ENCODE measurements at places on chromosomes 12 and 14. TPM values are rescaled to one million over a fixed set of nuclear protein-coding genes. Genes with fewer than 3 reads are reported as not detected.
A peak's percentile ranks its signal among the peaks of the same experiment; 100 is the strongest.

GRCh38 chr14:61438860-61439765 is 117.7 kb downstream of the PRKCH start:
- peak; percentile 52 for DNase-seq

The TNFAIP2 gene
- 17.6 TPM for total RNA-seq

GRCh38 chr12:96526110-96526509 is 36.7 kb downstream of the CFAP54 start:
- no peak for DNase-seq

The DMAC2L gene
- total RNA-seq, result 8.9 TPM

GRCh38 chr12:91861554-91861953 is 284.1 kb downstream of the BTG1 start:
- DNase-seq, result no peak

DNA sequence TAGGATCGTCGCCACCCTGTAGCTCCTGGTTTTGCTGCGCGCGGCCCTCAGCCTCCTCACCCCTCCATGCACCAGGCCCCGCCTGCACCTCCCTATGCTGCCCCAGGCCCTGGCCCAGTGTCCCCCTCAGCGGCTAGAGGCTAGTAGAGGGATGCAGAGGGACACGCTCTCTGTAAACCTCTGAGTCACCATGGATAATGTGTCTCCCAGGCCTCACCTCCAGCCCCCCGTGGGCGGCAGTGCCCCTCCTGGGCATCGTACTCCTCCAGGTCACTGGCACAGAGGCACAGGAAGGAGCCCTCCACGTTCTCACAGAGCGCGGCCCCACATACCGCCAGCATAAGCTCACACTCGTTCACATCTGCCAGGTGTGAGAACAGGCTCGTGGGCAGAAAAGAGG is 12.3 kb downstream of the ISCA2 start:
- DNase-seq, result no peak

The ATL1 gene
- total RNA-seq, result 0.70 TPM

DNA sequence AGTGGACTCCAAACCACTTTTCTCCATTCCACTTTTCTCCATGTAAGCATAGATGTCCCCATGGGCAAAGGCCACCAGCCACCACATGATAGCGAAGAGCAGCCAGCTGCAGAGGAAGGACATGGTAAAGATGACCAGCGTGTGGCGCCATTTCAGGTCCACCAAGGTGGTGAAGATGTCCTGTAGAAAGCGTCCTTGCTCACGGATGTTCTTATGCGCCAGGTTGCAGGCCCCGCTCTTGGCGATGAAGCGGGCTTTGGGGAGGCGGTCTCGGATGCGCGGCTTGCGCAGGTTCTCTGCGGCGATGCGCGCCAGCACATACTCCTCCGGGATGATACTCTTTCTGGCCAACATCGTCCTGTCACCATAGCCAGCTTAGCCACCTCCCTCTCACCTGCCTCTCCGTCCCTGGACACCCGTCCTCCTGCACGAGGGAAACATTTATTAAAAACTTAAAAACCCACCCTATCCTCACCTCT is 1.2 kb downstream of the KCNJ8 start:
- DNase-seq, result no peak

The LRTM2 gene
- not detected for total RNA-seq

- no peak for DNase-seq
Observed at GRCh38 chr12:46571608-46572007, 199.0 kb upstream of the SLC38A2 start.

The CLEC1A gene
- total RNA-seq, result not detected

The EXOC5 gene
- total RNA-seq, result 42.2 TPM

DNA sequence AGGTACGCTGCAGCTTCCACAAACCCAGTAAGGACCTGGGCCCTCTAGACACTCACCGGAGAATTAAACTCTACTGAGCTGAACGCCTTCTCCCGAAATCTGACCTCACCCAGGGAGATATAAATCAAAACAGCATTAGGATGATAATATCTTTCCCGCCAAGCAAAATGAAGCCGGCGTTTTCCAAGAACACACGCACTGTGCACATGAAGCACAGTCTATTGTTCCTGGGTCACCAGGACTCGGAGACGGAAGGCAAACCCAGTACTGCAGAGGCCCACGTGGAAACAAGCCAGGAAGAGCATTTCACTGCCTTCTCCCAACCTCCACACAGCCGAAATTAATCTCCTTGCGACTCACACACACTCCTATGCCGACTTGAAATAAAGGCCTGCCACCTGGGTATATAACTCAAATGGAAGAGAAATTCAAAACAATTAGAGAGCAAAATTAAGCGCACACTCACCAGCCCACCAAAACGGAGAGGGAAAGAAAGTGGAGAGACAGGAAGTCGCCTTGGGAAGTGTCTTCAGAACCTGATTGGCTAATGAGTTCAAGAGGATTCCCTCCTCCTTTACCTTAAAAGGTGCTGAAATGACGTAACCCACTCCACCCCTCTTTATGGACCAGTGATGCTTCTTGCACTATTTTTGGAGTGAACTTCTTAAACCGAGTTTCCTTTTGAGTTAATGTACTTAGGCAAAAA is at the start of gene CCNB1IP1:
Gene CCNB1IP1, minus strand, starts transcription at position 492 of the 706 bp plus-strand sequence. CDS start 16,756 bp downstream, outside the sequence.
- peak; percentile 89 for DNase-seq

The ZNF891 gene
- total RNA-seq, result 0.30 TPM

The SPIC gene
- total RNA-seq, result not detected
